ENCODE measurements at places on chromosomes 2 and 18.

DNA sequence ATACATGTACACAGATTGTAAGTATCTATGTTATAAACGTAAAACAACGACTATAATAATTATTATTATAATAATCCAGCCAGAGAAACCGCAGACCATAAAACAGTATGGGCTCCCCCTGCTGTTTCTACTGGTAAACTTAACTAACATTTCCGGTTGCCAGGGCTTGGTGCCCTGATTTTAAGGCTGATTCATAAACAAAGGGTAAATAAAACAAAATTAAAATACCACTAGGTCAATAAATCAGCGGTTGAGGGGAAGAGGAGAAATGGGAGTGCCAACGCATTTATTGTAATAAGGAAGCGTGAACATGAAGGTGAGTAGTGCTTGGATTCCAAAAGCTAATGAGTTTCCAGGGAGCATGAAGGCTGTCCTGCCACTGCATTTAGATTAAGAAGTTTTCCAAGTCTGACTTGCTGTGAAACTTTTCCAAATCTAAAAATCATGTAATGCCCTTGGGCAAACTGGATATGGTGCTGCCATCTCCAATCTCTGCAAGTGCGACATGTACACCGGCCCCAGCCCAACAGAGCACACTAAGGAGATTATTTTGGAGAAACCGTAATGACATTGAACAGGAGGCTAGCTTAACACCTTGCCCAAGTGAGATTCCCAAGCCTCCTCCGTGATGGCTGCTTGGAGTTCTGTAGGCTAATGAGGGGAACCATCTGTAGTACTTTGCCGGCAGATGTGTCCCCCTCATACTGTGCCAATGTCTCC, 50.7 kb upstream of the HNRNPA3 start:
- no peak for DNase-seq

DNA sequence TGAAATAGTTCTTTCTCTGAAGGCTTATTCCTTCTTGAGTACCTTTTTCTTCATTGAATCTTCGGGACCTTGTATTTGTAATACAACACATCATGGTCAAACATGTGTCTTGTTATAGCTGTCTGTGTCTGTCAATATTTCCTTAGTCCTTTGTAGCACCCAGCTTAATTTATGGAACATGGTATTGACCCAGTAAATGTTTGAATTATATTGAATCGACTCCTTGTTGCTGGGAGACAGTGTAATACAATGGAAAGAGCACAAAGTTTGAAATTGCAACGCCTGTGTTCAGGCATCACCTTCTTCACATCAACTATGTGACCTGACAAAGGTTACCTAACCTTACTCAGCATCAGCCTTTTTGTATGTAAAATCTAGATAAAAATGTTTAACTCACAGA, 267.2 kb upstream of the CYRIA start:
- DNase-seq = no peak

DNA sequence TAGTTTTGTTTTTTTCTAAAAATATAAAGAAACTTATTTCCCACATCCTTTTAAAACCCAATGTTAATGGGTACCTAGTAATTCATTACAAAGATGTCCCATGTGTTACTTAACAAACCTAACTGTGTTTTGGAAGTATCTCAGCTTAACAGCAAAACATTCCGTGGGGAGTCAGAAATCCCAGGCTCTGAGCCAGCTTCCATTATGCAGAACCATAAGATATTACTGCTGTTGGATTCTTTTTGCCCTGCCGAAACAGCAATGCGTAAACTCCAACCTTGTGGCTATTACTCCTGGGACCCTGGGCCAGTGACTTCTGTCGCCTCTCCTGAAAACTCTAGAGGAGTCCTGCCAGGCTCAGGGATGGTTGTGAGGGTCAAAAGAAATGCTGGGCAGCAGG, 174.1 kb downstream of the UXS1 start:
- DNase-seq = no peak

DNA sequence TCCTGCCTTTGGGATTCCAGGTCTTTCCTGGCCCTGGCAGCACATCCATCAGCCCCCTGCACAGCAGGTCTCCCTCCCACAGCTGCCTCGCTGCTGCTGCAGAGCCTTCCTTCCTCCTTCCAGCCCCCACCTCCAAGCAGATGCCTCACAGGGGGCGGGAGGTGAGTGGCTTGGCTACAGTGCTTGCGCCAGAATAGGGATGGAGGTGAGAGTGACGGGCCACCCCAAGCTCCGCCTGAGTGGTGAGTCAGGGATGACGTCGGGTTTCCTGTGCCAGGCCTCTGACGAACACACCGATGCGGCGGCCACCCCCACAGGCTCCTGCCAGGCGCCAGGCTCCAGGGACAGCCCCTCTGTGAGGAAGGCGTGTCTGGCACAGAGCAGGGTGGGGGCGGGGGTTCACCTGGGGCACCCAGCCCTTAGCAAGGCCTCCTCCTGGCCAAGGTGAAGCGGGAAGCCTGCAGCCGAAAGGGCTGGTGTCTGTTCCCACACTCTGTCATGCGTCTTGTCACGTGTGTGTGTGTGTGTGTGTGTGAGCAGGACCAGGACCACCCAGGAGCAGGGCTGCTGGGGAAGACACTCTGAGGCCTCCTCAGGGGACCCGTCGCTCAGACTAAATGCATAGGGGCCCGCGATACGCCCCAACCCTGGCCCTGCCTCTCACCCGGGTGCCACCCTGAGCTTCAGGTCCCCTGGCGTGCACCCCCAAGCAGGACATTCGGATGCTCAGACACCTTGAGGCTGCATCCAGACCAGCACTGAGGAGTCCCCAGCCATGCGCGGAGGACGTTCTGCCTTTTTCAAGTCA, 3.4 kb upstream of the DUSP2 start:
- peak; percentile 97 for DNase-seq

DNA sequence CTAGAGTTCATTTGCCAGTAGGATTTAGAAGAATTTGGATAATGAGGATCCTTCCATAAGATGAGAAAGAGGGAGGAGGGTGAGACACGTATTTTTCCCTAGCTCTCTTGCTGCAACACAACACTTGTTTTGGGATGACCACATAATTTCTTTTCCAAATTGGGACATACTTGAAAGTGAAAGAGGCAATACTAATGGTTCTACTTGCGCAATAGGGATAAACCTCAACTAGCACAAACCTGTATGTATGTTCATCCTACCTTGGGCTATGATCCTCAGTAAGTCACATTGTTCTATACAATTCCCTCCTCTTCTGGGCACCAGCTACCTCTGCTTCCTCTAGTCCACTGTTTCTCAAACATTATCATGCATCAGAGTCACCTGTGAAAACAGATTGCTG, 1208.8 kb upstream of the LRRTM1 start:
- no peak for DNase-seq

DNA sequence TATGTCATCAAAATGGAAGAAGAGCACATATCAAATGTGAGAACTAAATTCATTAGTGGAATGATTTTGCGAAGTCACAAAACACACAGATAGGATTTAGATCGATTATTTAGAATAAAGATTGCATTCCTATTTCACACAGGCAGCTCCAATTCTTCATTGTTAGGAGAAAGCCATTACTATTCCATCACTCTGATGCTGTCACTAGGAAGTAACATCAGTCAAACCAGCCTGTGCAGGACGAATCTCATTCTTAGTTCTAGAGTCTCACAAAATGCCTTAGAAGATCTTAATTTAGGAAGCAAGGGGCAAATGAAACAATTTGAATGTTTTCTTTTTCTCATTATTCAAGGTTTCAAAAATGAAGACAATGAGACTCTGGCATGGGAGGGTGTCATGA, 44.0 kb upstream of the SPP2 start:
- no peak for DNase-seq

- DNase-seq = no peak
These were observed 5.8 kb upstream of the SIX3 start for GRCh38 chr2:44935729-44936098.

DNA sequence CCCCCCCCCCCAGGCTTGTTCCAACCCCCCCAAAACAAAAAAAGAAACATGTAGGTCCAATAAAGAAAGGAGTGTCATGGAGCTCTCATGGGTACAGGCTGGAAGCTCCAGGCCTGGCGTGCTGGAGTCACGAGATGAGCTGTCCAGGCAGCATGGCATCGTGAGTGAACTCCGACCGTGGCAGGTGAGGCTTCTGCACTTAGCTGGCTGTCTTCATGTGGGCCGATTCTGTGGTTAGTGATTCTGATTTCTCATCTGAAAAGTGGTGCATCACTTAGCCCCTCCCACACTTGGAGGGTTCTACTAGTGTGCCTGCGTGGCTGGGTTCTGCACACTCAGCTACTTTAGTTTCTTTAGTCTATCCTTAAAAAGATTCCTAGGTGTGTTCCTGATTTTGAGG, 126.4 kb upstream of the MGAT5 start:
- DNase-seq = peak; percentile 43

- DNase-seq = no peak
These were observed 263.9 kb downstream of the LTBP1 start for GRCh38 chr2:33210626-33211025.

- peak; percentile 60 for DNase-seq
These were observed 24.1 kb downstream of the PSMG2 start for GRCh38 chr18:12726774-12727550.

GRCh38 chr18:65567372-65567771, 183.4 kb upstream of the CDH7 start:
- no peak for DNase-seq

DNA sequence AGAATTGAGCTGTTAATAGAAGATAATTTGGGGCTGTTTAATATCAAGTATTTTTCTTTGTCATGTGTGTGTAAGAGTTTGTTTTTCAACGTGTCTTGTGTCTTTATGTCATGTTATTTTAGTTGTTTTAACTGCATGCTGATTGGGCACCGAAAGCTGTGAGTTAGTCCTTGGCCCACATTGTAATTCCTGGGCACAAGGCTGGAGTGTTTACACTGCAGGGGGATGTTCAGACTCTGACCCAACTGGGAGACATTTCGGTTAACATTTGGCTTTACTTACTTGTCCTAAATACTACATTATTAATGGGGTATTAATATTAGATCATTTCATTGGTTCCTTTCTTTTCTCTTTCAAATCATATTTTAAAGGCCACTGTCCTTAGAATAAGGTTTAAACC, 381.0 kb downstream of the OSR1 start:
- no peak for DNase-seq

- DNase-seq = no peak
These were observed 802.6 kb downstream of the MBD2 start for GRCh38 chr18:53421869-53422268.

GRCh38 chr18:32019251-32019948, 775 bp downstream of the RNF125 start:
- peak; percentile 9 for DNase-seq

DNA sequence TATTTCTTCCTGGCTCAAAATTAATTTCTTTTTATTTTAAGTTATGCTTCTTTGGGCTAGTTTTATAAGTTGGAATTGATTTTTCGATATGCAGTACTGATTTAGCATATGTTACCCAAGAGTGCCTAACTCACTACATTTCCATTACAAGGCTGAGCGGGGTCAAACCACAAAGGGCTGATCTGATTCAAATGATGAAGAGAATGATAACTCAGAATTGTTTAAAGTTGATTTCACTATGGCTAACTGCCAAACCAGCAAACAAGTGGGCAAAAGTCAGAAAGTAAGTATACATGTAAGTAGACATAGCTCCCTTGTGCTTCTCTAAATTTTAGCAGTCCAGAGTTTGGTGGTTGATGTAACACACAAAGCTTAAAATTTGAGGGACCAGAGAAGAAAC, 35.6 kb downstream of the RAD51AP2 start:
- DNase-seq = no peak

DNA sequence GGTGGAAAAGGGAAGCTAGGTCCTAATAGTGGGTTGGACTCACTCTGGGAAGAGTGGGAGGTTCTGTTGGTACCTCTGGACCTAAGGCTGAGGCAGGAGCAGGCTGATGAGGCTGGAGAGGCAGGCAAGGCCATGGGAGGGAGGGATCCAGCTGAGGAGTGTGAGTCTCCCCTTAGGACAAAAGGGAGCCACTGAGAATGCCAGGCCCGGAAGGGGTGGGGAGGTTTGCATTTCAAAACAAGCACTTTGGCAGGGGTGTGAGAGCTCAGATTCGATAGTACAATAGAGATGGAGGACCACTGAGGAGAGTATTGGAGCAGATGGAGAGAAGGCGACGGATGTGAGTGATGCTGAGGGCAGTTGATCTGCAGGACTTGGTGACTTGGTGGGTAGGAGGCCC, 132.1 kb upstream of the CAPN13 start:
- DNase-seq = no peak

- no peak for DNase-seq
These were observed 68.0 kb downstream of the KLHL29 start for GRCh38 chr2:23452853-23453420.

GRCh38 chr18:73047688-73048087, 179.9 kb upstream of the NETO1 start:
- no peak for DNase-seq

DNA sequence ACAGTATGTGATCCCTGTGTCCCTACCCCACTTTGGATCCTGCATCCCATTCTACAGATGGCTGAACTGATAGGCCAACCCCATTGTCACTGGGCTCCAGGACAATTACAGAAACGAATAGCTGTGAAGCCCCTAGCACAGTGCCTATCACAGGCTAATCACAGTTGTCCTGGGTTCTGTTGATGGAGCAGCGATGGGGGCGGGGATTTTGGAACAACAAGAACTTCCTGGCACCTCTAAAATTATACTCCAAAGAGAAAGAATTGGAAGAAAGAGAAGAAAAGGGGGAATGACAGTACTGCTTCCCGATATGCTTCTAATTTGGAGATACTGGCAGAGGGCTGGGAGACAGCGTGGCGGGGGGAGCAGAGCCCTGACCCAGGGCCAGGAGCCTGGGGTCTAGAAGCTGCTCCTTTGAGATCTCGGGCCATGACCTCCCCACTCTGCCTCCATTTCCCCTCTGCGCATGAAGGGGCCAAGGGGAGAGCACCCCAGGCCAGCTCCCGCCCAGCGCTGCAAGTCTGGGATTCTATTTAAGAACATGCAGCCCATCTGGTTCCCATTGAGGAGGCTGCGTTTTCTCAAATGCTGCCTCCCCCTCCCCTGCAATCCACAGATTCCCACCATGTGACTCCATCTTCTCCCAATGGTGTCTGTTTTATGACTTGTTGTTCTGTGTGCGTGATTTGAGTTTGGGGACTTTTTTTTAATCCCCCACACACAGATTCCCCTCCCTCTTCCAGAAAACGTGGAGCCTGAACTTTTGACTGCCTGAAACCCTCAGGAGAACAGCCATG, 202.7 kb downstream of the CYP26B1 start:
- no peak for DNase-seq

GRCh38 chr2:224101820-224102630, 62.9 kb upstream of the SERPINE2 start:
- no peak for DNase-seq

All from stimulated activated CD4-positive, alpha-beta T cell treated with anti-CD3 and anti-CD28 coated beads, TNF-alpha, amount 100 ng/mL, for 48 hours (primary cell).